ENCODE measurements at places on chromosomes 12 and 14.

DNA sequence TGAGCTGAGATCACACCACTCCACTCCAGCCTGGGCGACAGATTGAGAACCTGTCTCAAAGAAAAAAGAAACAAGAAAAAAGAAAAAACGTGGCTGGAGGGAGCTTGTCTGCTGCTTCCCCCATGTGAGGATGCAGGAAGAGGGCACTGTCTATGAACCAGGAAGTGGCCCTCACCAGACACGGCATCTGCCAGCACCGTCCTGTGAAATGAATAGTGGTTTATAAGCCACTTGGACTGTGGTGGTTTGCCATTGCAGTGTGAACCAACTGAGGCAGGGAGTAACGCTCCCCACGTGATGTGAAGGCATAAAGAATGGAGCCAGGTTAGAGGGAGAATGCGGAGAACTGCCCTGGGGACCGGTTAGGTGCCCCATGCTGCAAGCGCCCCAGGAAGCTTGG lies 4.5 kb upstream of the BRF1 start:
- DNase-seq: no peak

DNA sequence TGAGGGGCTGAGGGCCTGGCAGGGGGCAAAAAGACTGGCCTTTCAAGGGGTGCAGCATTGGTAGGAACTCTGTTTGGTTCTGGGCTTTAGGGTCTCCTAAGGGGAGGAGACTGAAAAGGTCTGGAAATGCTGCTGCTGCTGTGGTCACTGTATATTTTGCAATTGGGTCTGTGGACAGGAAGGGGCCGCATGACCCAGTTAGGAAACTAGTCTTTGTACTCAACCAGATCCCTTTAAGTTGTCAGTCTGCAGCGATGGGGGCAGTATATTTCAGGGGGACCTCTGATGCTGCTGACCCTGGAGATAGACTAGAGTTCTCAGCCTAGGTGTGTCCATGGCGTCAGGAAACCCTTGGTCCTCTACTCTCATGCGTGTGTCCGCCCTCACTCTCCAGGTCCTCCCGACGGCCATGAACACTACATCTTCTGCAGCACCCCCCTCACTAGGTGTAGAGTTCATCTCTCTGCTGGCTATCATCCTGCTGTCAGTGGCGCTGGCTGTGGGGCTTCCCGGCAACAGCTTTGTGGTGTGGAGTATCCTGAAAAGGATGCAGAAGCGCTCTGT lies 4.0 kb downstream of the LTB4R start:
- no peak for DNase-seq

- peak; percentile 33 for DNase-seq
Observed at GRCh38 chr12:47813511-47814196, 6.0 kb downstream of the HDAC7 start.

DNA sequence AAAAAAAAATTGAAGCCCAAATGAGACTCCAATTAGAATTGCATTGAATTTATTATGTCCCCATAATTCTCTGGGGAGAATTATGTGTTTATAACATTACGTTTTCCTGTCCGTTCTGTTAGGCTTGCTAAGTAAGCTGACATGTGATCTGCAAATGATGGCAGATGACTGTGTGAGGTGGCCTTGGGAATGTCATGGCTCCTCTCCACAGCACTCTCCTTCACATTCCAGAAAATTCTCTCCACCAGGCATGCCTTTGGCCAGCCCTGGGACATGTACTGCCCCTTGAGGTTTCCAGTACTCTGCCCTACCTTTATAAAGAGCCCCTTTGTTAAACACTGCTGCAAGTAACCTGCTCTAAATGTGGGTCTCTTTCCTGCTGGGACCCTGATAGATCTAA lies 28.3 kb upstream of the INF2 start:
- no peak for DNase-seq

DNA sequence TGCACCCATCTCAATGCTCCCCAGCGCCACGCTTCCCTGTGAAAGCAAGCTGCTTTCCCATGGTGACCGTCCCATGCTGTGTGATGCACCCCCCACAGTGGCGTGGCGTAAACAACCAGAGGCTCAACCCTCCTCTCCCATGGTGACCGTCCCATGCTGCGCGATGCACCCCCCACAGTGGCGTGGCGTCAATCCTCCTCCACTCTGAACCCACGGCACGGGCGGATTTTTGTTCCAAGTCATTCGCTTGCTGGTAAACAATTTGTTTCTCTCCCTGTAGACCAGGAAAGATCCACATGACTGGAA lies 8.9 kb downstream of the STX2 start:
- DNase-seq: no peak

- peak; percentile 43 for DNase-seq
Observed at GRCh38 chr12:66829660-66830325, 150.9 kb upstream of the GRIP1 start.

- DNase-seq: no peak
Observed at GRCh38 chr12:43896496-43896895, 60.6 kb downstream of the TMEM117 start.

GRCh38 chr12:124727922-124728321 lies 135.7 kb downstream of the SCARB1 start:
- DNase-seq: no peak

GRCh38 chr12:39393179-39393578 lies 49.7 kb downstream of the KIF21A start:
- no peak for DNase-seq

DNA sequence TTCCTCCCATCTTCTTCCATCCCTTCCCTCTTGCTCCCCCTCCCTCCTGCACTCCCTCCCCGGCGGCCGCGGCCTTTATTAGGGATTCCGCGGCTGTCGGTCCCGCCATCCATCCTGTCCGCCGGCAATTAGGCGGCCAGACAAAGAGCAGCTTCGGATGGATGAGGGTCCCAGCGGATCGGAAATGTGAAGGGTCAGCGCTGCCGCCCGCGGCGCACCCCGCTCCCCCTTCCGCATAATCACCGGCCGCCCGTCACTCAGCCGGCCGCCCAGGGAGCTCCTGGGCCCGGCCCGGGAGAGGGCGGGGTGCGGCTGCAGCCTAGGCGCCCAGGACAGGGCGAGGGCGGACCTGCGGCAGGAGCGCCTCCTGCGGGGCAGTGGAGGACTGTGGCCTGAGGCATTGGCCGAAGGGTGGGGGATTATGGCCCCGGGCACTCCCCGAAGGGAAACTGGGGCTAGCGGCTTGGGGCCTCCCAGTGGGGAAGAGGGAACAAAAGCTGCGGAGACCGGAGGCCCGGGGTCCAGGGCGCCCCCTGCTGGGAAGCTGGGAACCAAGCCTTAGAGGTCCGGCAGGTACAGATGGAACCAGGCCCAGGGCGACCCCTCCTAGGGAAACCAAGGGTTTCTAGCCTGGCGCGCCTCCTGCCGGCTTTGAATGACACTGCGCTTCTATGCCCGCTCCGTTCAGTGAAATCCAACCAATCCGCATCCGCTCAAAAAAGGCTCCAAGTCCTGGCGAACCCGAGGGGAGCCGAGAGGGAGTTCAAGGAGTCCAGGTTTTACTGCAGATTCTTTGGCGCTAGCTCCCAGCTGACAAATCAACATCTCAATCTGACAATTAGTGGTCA lies 4.4 kb upstream of the DNAJC22 start:
- DNase-seq: peak; percentile 66

DNA sequence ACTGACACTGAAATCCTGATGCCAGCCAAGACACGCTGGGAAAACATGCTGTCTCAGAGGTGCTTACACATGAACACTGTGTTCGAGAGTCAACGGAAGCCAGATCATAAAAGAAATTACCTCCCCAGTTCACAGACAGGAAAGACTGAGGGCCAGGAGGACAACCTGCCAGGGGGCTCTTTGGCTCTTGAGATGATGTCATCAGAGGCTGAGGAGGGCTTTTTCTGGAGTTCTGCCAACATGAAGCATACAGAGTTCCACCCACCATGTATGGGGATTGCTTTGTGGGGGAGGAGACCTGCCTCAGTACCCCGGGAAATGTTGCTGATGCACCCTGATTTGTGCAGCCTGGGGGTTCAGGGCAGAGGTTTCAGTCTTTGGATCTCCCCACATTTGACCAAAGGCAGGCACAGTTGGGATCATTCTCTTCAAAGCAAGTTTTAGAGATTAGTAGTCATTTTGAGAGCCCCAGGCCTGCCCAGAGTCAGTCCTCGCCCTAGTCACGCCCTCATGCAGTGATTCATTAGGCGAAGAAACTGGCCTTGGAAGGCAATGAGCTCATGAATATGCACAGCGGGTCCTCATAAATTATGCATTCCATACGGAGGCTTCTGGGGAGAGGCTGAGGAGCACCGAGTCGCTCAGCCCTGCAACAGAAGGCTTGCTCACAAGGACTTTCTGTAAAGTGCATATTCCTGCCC lies 34.9 kb upstream of the EML1 start:
- DNase-seq: no peak

GRCh38 chr12:92596383-92596782 lies 106.4 kb upstream of the PLEKHG7 start:
- DNase-seq: no peak

GRCh38 chr14:50821510-50822464 lies 9.2 kb downstream of the NIN start:
- DNase-seq: peak; percentile 69

DNA sequence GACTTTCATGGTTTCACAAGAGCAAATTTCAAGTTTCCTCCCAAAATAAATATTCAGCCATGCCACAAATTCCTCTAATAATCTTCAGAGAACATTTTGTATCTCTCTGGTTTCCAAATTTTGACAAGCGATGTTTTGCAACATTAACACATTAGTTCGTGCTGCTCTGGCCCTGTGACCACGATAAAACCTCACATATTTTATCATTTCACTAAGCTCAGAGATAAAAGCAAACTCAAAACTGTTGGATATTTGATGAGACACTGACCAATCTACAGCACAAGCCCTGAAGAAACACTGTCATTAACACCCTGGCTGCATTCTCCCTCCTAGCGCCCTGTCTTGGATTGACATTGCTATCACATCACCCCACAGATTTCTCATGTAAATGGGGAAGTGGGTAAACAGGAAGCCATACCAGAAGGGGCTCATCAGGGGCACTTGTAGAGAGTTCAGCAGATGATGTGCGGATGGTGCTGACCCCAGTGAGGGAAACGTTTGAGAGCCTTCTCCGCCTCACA lies 264.3 kb downstream of the PRKD1 start:
- no peak for DNase-seq

- DNase-seq: no peak
Observed at GRCh38 chr14:36443374-36443773, 76.7 kb downstream of the NKX2-1 start.

- DNase-seq: no peak
Observed at GRCh38 chr12:51342416-51342815, 4.1 kb downstream of the CELA1 start.

DNA sequence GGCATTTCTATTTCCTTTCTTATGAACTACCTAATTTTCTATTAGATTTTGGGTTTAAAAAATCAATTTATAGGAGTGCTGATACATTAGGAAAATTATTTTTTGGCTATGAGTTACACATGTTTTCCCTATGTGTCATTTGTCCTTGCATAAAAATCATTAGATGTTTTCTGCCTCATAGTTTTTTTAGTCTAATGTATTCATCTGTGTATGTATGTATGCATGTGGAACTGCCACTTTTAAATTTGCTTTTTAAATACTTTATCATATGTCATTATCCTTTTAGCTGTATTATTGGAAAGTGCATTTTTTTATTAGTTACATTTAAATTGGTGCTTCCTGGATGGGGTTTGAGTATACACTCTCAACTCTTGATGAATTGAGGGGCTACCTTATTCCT lies 78.7 kb upstream of the CEP83 start:
- no peak for DNase-seq

DNA sequence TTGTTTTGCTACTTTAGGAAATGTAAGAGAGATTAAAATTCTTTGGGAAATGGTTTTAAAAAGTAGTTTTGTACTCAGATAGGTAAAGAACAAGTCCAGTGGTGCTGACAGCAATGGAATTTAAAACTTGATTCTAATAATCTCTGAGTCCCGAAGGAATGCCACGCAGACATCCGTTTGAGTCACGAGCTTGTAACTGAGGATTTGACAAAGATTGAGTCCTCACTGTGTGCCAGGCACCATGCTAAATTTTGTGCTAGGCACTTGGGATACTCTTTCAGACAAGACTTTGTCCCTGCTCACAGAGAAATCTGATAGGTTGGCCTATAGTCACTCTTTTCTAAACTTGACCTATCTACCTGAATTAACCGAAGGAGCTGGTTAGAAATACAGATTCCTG lies 12.7 kb downstream of the FLRT2 start:
- DNase-seq: no peak

DNA sequence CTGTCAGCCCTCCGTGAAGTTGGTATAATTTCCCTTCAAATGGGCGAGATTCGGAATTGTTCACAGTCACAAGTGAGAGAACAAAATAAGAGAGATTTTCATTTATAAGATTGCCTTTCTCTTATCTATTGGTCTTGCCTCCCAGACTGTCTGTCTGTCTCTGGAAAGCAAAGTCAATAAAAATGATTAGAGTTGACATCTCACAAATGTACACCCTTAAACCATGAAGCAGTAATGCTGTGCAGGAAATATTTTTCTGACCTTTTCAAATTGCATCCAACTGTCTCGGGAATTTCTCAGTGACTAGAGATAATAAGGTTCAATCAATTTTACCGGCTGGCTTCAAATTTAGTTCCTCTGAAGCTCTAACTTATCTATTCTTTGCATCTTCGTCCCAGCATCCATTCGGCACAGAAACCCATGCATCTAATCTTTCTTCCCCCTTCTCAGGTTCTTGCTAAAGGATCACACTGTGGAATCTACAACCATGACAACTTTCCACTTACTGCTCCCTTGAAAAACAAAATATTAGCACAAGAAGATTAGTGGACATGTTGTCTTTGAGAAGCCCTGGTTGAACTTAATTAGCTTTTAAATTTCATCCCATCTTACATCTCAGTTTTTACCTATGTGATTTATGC lies 93.1 kb downstream of the RMST start:
- no peak for DNase-seq

DNA sequence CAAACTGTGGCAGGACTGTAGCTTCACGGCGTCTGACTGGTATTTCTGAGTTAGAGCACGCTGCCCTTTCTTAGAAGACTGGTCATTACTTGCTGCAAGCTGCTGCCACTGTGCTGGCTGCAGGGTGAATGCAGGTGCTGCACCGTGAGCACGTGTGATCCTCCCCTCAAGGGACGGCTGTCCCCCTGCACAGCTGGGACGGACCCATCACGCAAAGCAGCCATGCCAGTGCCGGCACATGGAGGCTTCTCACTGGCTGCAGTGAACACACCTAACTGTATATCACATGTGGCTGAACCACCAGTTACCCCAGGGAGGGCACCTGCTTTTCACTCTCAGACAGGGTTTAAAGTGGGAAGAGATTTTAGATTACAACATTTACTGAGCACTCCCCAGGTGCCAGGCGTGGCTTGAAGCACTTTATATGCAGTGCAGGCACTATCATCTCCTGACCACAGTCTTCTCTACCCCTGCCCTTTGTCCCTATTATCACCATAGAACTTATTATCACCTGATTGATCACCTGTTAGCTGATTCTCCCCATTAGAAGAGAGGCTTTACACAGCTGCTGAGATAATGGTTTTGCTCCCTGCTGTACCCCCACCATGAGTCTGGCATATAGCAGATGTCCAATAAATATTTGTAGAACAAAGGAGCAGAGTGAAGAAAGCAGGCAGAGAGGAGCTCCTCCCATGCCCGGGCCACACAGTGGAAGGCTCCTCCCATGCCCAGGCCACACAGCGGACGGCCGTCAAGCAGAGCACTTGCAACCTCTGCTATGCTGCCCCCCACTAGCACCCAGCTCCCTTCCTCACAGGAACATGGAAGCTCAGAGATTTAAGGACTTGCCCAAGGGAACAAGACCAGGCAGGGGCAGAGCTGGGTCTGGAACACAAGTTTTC lies 25.9 kb downstream of the SLC25A47 start:
- no peak for DNase-seq
